ENCODE measurements at places on chromosomes 3 and 15.

DNA sequence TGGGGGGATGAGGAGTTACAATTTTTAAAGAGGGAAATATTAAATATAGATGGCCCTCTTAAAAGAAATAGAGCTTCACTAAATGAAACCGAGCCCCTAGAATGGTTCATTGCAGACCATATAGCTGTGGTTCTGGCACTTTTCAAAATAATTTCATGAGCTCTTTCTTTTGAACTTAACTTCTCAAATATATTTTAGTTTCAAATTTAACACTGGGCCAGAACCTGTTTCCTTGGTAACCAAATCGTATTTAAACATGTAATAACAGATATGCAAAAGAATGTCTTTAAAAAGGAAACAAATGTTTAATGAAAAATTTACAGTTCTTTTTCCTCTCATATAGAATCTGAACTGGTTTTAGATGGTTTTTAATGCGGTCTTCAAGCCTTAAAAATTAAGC, 20.1 kb downstream of the ZBTB38 start:
- no peak for DNase-seq

DNA sequence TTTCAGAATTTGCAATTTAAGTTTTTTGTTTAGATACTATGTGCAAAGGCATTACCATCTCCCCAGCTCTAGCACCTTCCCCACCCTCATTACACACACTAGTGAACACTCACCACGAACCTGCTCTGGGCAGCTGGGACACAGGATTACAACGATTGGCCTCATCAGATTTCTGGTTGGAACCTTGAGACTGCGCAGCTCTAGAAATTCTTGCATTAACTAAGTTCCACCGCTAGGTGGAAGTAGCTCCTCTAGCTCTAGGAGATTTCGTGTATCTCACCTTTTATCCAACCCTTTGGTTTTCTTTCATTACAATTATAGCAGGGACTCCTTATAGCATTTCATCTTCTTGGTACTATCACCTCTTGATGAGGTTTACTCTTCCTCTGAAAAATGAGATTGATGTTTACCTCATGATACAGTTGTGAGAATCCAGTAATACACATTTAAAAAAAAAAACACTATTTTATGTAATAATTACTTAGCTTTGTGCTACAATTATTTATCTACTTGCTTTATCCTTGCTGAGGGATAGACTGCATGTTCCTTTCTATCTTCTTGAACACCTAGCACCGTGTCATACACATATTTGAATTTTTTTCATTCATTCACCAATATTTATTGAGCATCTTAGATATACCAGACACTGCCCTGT, 28.7 kb upstream of the PLOD2 start:
- no peak for DNase-seq

DNA sequence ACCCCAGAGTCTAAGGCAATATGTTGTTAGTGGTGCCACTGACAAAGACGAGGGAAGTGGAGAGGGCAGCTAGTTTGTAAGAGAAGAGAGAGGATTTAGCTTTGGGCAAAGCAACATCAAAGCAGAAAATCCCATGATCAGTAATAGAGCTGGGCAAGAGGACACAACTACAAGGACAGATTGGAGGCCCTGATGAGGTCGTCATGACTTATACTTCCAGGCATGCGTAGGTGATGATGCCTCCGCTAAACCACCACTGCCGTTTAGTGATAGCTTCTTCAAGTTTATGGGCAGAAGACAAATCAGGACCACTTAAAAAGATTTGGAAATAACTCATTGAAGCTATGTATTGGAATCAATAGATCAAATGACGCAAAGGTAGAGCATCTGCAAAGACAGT, 2.6 kb downstream of the HRG start:
- DNase-seq = no peak

DNA sequence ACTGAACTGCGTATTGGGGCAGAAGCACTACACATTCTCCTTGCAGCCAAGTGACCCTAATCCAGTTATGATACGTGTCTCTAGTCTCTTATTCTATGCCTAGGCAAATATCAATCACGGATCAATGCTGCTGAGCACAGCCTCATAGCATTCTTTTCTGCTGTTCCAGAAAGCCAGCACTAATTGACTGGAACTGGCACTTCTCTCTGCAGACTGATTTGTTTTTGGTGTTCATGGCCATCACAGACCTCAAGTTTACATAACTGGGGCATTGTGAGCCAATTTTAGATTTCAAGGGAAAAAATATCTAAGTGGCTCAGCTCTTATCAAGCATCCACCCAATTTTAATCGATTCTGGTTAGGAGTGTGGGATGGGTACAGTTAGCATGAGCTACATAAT, 37.9 kb downstream of the GLDN start:
- DNase-seq = no peak

GRCh38 chr3:83946554-83946953, 1012.2 kb upstream of the CADM2 start:
- no peak for DNase-seq

DNA sequence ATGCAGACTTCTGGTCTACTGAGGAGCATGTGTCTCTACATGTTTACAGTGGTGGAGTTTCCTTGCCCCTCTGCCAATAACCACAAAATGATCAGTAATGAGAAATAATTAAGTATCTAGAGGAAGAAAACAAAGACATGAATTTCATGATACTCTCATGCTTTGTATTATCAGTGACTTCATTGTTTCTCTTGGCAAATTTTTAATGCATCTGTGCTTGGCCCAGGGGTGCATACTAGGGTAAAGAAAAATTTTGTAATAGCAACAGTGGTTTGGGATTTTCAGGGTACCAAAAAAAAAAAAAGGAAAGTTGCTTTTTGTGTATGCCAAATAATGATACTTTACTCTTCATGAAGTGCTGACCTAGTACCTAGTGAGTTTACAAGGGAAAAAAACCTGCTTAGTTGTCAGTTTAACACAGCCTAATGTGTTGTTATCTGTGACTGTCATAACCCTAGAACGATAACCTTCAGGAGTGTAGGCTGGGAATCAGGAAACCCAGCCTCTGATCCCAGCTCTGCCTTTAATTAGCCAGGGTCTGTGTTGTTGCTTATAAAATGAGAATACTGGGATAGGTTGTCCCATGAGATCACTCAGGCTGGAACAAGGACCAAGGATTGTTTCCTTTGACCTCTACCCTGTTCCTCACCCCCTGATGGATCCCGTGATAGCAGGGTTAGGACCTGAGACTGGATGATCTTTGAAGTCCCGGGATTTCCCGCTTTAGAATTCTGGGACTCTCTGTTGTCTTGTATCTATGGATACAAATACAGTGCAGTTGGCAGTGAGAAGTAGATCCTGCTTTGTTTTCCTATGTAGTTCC, 117.5 kb downstream of the CMSS1 start:
- no peak for DNase-seq

Data from T-helper 22 cell (primary cell).